Activated CD8-positive, alpha-beta T cell treated with anti-CD3 and anti-CD28 coated beads for 36 hours (primary cell): ENCODE measurements at places on chromosomes 4 and X. TPM values are rescaled to one million over a fixed set of nuclear protein-coding genes. Genes with fewer than 3 reads are reported as not detected.

Gene GLRA2
- total RNA-seq, result not detected

Gene ARMCX1
- total RNA-seq, result 3.9 TPM

Gene HSD17B13
- total RNA-seq, result 0.16 TPM

Gene ABHD18
- 22.6 TPM for total RNA-seq

DNA sequence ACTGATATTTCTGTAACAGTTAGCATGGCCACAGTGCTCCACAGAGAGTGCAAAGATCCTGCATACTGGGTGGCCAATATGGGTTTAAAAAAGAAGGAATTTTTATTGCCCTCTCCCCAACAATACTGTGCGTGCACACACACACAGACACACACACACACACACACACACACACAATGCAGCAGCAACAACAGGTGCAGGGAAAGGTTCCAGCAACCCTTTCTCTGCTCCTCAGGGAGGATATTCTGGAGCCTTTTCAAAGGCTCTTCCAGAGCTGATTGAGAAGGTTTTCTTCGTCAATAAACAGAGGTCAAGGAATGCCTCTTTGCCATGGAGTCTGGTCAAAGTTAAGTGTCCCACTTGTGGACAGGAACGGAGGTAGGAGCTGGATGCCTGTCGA lies 84.8 kb upstream of the ZFP42 start:
- DNase-seq, result no peak
- H3K27me3 ChIP-seq, result no peaks in the 10 kb centered on the region
- no peaks in the 10 kb centered on the region for H3K36me3 ChIP-seq

DNA sequence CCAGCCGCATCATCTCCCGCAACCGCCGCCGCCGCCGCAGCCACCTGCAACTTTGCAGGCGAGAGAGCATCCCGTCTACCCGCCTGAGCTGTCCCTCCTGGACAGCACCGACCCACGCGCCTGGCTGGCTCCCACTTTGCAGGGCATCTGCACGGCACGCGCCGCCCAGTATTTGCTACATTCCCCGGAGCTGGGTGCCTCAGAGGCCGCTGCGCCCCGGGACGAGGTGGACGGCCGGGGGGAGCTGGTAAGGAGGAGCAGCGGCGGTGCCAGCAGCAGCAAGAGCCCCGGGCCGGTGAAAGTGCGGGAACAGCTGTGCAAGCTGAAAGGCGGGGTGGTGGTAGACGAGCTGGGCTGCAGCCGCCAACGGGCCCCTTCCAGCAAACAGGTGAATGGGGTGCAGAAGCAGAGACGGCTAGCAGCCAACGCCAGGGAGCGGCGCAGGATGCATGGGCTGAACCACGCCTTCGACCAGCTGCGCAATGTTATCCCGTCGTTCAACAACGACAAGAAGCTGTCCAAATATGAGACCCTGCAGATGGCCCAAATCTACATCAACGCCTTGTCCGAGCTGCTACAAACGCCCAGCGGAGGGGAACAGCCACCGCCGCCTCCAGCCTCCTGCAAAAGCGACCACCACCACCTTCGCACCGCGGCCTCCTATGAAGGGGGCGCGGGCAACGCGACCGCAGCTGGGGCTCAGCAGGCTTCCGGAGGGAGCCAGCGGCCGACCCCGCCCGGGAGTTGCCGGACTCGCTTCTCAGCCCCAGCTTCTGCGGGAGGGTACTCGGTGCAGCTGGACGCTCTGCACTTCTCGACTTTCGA lies 654 bp downstream of the ATOH1 start:
- peaks cover 80% of the 10 kb centered on the region for H3K27me3 ChIP-seq
- no peak overlapping the region for H3K27ac ChIP-seq
- H3K36me3 ChIP-seq, result peaks cover 2% of the 10 kb centered on the region
- H3K4me3 ChIP-seq, result no peak overlapping the region
- DNase-seq, result no peak
